ENCODE measurements at places on chromosomes 3 and 15. TPM values are rescaled to one million over a fixed set of nuclear protein-coding genes. Genes with fewer than 3 reads are reported as not detected.

Gene GP9
- total RNA-seq: not detected

Gene PLA2G4E
- total RNA-seq: not detected

Gene PDZRN3
- 0.23 TPM for total RNA-seq

Gene GOLGA8T
- not detected for total RNA-seq

DNA sequence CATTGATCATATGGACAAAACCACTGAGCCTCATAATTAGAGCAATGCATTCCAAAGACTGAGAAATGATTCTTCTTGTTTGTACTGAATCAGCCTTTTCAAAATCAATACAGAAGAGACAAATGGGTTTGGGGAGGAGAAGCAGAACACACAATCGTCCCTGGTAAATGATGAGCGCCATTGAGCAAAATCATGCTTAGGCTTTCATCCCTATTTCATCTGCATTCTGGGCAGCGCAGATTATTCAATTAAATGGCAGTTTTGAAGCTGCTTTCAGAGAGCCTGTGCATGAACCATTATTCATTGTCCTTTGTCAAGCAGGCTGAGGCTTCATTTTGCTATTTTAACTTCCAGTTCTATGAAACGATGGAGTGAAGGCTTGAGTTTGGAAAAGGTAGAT lies 371.9 kb downstream of the CACNA2D3 start:
- no peak for DNase-seq

DNA sequence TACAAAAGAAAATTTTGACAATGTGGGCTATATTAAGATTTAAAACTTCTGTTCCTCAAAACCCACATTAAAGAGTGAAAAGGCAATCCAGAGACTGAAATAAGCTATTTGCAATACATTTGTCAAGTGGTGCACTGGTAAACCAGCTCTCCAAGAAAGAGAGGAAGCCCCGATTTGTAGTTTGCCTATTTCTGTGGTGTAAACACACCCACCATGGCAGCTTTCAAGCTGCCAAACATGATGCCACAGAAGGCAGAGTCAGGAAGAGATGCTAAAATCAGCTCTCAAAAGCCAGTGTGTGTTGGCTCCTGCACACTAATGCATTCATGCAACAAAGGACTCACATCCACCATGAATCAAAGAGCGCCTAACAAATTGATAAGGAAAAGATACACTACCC lies 17.5 kb downstream of the RFTN1 start:
- no peak for DNase-seq

GRCh38 chr3:56851966-56852884 lies 50.5 kb upstream of the ARHGEF3 start:
- no peak for DNase-seq

DNA sequence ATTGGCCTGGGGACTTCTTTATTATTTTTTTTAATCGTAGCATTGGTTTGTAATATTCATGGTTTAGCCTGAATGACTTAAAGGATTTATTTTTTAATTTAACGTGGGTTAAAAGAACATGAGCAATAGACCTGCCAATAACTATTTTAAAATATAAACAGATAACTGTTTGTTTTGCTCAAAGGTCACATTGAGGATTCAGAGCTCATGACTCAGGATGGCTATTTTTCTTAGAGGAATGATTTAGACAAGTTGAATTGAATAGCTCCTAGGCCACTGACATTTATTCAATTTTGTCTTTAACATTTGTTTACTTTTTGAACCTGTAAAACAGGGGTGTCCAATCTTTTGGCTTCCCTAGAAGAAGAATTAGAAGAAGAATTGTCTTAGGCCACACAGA lies 68.5 kb downstream of the ITPR1 start:
- DNase-seq: no peak

- peak; percentile 48 for DNase-seq
Observed at GRCh38 chr15:29942143-29942542, 119.9 kb upstream of the TJP1 start.

DNA sequence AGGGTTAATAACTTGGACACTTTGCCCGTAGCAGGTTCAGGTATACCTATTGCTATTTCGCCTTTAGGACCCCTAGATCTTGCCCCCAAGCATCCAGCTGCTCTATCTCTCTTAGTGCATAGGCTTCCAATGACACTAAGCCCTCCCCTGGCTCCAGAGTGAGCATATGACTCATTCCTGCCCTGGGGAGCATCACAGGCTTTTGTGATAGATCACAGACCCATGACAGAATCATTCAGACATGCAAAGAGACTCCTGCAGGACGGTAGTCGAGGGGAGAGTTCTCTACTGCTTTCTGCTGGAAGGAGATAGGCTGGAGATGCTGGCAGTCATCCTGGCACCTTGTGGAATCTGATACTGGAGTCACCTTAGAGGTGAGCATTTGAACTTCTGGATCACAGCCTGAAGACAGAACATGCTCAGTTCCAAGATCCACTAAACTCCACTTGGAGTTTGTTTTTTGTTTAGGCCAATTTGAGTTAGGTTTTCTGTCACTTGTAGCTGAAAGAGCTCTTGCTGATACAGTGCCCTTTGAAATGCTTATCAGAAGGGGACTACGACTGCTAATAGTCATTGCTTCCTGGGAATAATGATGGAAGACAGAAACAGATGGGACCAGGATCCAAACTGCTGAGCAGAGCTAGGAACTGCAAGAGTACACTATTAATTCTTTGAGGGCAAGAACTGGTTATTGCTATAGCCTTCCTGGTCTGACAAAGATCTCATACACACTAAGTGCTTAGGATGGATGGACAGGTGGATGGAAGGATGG lies 11.0 kb downstream of the LYSMD2 start:
- DNase-seq: peak; percentile 64

- DNase-seq: no peak
Observed at GRCh38 chr3:34070831-34071585, 272.6 kb downstream of the PDCD6IP start.

DNA sequence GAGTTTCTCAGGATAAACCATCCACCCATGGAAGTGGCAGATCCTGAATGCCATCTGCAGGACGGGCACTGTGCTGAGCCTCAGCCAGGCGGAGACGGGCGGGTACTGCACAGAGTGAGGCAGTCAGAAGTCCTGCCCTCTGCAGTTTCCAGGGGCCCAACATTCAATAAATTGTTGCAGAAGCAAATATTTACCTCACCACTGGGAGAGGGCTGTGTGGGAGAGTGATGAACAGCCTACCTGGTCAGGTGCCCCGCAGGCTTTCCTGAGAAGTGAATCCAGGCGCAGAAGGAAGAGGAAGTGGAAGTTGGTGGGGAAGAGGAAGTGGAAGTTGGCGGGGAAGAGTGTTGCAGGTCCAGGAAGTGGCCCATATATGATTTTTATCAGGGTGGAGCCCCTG lies 100.8 kb downstream of the SLCO3A1 start:
- no peak for DNase-seq

- DNase-seq: no peak
Observed at GRCh38 chr3:9875448-9875847, 4.6 kb downstream of the CIDEC start.

DNA sequence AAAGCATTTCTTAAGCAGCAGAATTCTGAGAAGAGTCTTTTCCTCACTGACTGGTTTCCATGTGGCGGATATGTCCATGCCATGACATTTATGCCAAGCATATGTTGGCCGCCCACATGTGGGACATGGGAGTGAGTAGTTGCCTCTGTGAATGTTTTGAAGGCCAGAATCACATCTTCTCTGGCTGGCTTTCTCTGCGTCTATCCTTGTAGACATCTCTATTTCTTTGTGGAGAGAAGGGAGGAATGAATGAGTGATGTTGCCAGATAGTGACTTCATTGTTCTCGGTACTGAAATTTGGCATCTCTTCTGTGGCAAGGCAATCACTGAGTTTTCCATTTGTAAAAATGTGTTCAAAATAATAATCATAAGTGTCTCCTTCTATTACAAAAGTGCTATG lies 316.0 kb downstream of the CLSTN2 start:
- DNase-seq: no peak

DNA sequence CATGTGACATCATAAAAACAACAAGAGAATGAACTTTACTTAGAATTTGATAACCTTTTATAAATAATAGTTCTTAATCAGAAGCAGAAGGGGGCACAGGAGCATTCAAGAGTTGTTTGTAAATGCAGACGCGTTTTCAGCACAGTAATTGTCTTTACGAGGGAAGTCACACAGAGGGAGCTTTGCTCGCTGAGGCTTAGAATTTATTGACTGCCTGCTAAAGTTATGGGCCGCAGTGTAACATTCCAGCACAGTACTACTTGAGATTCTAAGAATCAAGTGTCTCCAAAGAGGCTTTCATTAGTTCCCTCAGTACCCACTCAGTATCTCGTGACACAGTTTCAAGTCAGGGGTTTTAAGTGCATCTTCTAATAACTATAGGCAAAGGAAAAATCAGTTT lies 288.7 kb downstream of the NR2F2 start:
- no peak for DNase-seq

GRCh38 chr3:88773766-88774165 lies 333.7 kb upstream of the EPHA3 start:
- DNase-seq: no peak

- DNase-seq: peak; percentile 48
Observed at GRCh38 chr15:60721707-60722106, 242.8 kb upstream of the ICE2 start.

- no peak for DNase-seq
Observed at GRCh38 chr3:126985132-126985985, 2.4 kb downstream of the PLXNA1 start.

DNA sequence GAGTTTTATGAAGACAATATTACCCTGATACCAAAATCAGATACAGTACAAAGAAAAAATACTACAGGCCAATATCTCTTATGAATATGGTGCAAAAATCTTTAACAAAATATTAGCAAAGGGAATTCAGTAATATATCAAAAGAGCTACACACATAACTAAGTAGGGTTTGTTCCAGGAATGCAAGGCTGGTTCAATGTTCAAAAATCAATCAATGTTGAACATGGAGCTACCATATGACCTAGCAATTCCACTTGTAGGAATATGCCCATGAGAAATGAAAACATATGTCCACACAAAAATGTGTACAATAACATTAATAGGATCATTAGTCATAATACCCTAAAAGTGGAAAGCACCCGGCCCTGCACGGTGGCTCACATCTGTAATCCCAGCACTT lies 7.8 kb downstream of the OCA2 start:
- DNase-seq: no peak

GRCh38 chr15:70761931-70762468 lies 1.4 kb downstream of the UACA start:
- DNase-seq: no peak

GRCh38 chr3:124345845-124346244 lies 353.9 kb upstream of the ROPN1 start:
- DNase-seq: no peak
